Naive thymus-derived CD8-positive, alpha-beta T cell (primary cell): ENCODE measurements at places on chromosomes 7 and 10. TPM values are rescaled to one million over a fixed set of nuclear protein-coding genes. Genes with fewer than 3 reads are reported as not detected.

Gene HDAC9
- 2.1 TPM for polyA plus RNA-seq

Gene ACBD7
- polyA plus RNA-seq = not detected

Gene DYNC1I1
- not detected for polyA plus RNA-seq

Gene C7orf33
- polyA plus RNA-seq = not detected

Gene FAM24B
- polyA plus RNA-seq = 7.7 TPM

Gene AOC1
- polyA plus RNA-seq = not detected

Gene CFAP46
- polyA plus RNA-seq = not detected

Gene AOAH
- polyA plus RNA-seq = 85.9 TPM

Gene IQCE
- 2.2 TPM for polyA plus RNA-seq

Gene GRM8
- polyA plus RNA-seq = not detected

Gene CNPY1
- polyA plus RNA-seq = not detected

Gene ZNF503
- not detected for polyA plus RNA-seq

Gene PDAP1
- polyA plus RNA-seq = 24.0 TPM

Gene ANKRD61
- polyA plus RNA-seq = 0.30 TPM

Gene GRID2IP
- polyA plus RNA-seq = 0.05 TPM

Gene OIT3
- not detected for polyA plus RNA-seq

Gene PAX4
- polyA plus RNA-seq = not detected

Gene MYOZ1
- not detected for polyA plus RNA-seq

Gene COL26A1
- not detected for polyA plus RNA-seq

Gene VAX1
- not detected for polyA plus RNA-seq

Gene CDNF
- polyA plus RNA-seq = 2.2 TPM

Gene CARD11
- 18.9 TPM for polyA plus RNA-seq

Gene LRRC4
- not detected for polyA plus RNA-seq

Gene LRRC18
- polyA plus RNA-seq = not detected

Gene FMC1
- polyA plus RNA-seq = 62.1 TPM

Gene LIPK
- not detected for polyA plus RNA-seq

Gene HOXA1
- polyA plus RNA-seq = not detected

Gene TMEM229A
- not detected for polyA plus RNA-seq

Gene SEMA3C
- not detected for polyA plus RNA-seq

Gene DPYSL4
- 11.2 TPM for polyA plus RNA-seq

Gene PTPN20
- polyA plus RNA-seq = 1.1 TPM

Gene MUC12
- polyA plus RNA-seq = not detected

Gene CPED1
- not detected for polyA plus RNA-seq

Gene KCTD7
- 11.9 TPM for polyA plus RNA-seq
